Activated CD4-positive, alpha-beta T cell treated with anti-CD3 and anti-CD28 coated beads, Interleukin-2, amount 50 U/mL, for 24 hours (primary cell): ENCODE measurements at places on chromosomes 7 and 10.

- DNase-seq = no peak
These were observed 16.0 kb downstream of the PALD1 start for GRCh38 chr10:70494536-70494935.

DNA sequence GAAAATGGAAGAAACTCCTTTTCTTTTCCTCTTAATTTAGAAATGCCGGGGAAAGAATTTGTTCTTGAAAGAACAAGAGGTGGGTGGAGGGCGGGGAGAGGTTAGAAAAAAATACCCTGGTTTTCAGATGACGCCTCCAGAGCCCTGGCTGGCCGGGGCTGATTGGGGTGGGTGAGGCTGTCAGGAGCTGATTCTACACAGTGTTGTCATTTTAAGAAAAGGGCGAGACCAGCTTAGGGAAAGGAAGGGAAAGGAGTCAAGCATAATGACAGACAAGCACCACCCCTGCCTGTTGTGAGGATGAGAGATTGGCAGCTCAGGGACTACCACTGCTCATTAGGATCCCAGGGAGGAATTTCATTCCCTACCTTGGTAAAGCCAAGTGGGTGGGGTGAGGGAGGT, 9.9 kb upstream of the FAM180A start:
- DNase-seq = no peak

GRCh38 chr10:127840884-127841283, 51.9 kb downstream of the CLRN3 start:
- DNase-seq = no peak

GRCh38 chr7:116280803-116281202, 70.5 kb downstream of the TES start:
- no peak for DNase-seq

GRCh38 chr7:517774-518629, 1.6 kb downstream of the PDGFA start:
- DNase-seq = no peak

DNA sequence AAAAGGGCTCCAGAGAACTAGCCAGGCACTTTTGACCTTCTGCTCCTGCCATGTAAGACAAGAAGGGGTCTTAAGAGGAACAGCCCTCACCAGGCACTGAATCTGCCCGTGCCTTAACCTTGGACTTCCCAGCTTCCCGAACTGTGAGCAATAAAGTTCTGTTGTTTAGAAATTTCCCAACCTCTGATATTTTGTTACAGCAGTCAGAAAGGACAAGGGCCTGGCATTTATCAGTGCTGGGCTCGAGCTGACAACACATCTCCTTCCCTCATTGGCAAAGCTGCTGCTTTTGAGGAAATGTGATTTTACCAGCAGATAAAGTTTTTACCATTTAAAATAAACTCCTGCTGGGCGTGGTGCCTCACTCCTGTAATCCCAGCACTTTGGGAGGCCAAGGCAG, 103.5 kb downstream of the GPR26 start:
- no peak for DNase-seq

DNA sequence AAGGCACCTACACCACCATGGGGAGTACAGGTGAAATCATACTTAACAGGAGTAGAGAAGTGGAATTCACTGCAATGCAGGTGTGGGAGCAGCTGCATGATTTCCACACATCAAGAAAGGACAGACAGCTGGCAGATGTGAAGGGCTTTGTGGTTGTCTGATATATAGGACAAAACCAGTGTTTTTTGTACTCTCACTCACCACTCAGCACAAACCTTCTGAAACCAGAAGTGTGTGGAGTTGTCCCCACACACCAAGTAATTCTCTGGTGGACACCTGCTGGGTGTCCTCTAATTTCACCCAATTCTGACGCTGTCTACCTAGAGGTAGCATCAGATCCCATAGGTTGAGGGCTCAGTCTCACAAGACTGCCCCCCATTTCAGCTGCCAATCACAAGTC, 327.7 kb upstream of the KMT2E start:
- no peak for DNase-seq

DNA sequence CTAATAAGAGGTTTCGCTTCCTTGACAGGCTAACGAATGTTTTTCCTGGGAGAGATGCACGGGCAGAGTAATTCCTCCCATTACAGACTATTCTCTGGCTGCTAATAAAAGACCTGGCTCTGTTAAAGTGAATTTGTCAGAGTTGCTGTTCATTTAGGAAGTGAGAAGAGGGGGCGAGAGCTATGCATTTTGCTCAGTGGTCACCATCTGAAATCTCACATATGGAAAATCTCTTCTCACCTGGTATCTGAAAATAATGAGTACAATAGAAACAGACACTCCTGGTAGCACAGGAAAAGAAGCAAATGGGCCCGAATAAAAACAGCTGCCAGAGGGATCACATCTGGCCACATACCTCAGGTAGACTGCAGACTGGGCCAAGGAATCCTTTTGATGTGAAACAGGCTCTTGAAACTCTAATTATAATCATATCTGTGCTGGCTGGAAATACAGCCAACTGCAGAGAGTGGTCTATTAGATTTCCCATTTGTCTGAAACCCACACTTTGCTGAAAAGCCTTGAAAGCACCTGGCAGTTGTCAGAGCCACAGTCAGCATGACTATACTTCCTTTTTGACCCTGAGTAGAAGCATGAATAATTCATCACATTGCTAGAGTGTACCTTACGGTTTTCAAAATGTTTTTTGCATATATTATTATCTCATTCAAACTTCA, 33.6 kb downstream of the AOAH start:
- no peak for DNase-seq

GRCh38 chr7:38584443-38585210, 46.5 kb downstream of the AMPH start:
- no peak for DNase-seq

DNA sequence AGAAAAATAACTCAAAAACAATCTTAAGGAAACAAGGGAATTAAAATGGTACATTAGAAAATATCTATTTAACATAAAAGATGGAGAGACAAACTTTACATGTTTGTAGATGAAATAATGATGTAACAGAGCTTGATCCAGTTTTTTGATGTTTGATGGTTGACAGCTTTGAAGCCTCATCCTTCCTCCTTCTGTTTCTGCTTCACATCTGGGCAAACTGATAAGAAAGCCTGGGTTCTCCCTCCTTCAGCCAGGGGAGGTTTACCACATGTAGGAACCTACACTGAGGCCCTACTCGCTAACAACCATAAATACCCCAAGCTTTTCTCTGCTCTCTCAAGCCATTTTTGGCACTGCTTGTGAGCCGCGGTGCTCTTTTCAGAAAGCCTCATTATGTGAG, 82.8 kb upstream of the ZNF32 start:
- DNase-seq = no peak

DNA sequence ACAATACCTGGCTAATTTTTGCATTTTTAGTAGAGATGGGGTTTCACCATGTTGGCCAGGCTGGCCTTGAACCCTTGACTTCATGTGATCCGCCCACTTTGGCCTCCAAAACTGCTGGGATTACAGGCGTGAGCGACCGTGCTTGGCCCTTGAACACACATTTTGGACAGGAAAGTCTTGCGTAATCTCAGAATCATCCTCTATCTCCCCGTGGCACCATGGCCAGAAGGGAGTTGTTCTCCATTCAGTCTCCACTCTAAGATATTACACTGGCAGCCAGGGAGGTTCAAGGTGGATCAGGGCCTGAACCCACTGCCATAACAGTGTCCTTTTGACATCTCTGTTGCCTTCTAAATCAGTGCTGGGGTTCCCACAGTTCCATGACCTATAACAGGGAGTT, 29.2 kb upstream of the GALNTL5 start:
- no peak for DNase-seq

- no peak for DNase-seq
These were observed 98.8 kb upstream of the ODAD2 start for GRCh38 chr10:28097633-28098032.

DNA sequence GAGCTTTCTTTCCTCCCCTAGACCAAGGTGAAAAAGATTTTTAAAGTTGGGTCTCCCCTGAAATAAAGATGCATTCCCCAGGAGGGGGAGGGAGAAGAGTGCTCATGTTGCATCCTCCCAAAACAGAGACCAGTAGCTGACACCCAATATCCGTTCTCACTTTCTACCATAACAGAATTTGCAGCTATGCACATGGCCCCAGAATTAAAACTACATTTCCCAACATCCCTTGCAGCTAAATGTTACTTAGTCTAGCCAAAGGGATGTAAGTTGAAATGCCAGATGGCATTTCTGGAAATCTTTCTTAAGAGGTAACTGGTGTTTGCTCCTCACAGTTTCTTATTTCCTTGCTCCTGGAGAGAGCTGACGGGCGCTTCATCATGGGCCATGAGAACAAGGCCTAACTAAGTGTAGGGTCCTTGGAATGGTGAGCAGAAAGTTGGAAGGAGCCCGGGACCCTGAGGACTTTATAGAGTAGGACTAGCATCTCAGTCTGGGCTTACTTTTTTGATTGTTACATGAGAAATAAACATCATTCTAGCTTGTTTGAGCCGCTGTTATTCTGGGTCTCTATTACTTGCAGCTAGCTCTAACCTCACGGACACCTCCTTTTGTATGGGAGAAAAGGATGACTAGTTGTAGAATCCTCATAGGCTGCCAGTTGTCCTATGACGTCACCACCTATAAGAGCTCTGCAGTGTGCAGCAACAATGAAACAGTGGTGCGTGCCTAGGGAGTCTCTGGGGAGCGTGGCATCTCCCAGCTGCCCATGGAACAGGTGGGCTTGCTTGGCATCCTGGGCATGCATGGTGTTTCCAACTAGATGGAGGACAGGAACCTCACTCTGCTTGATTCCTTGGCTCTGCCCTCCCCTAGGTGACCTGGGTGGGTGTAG, 46.1 kb upstream of the EXOC6 start:
- DNase-seq = no peak

DNA sequence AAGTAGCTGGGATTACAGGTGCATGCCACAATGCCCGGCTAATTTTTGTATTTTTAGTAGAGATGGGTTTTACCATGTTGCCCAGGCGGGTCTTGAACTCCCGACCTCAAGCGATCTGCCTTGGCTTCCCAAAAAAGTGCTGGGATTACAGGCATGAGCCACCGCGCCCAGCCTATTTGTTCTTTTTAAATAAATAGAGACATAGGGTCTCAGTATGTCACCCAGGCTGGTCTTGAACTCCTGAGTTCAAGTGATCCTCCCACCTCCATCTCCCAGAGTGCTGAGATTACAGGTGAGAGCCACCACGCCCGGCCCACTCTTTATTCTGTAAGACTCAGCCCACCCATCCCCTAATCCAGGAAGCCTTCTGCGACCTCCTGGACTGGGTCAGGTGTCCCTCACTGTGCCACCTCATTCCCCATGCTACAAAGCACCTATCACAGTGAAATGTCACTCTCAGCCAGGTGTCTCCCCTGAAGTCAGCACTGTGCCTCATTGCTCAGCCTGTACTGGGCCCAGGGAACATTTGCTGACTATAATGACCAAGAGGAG, 2.8 kb downstream of the TMEM120A start:
- DNase-seq = no peak

- DNase-seq = no peak
These were observed 830 bp upstream of the BMI1 start for GRCh38 chr10:22319980-22320558.

GRCh38 chr7:54166419-54166818, 375.8 kb upstream of the VSTM2A start:
- DNase-seq = no peak

DNA sequence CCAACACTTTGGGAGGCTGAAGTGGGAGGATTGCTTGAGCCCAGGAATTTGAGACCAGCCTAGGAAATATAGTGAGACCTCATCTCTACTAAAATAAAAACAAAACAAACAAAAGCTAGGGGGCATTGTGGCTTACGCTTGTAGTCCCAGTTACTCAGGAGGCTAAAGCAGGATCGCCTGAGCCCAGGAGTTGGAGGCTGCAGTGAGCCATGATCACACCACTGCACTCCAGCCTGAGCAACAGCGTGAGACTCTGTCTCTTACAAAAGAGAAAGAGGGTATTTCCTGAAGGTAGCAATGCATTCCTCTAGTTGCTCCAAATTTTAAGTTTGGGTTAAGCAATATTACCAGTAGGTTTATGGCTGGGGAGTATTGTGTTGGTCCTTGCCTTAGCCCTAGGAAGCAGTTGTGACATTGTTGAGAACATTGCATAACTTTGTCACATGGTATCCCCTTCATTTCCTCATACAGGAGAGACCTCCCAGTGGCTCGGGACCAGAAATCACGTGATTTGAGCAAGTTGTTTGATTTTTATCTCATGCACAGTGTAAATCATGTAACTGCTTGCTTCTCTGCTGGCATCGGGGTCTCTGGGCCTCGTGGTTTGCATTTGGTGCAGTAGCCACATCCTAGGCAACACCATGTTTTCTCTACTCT, 23.3 kb upstream of the SMARCD3 start:
- DNase-seq = no peak

DNA sequence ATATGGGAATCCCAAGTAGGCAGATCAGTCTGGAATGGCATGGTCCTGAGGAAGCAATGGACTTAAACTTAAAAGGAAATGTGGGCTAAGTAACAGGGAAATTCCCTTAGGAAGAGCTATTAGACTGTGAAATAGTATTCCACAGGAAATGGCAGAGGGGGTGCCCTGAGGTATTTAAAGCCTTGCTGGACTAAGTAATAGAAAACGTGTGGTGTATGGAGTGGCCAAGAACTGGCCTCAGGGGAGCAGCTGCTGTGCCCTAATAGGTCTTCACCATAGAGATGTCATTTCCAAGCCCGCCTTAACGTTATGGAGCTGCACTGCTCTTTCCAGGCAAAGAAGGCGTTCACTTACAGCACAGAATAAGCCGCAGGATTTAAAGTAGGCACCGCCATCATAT, 365.2 kb upstream of the ZMIZ1 start:
- no peak for DNase-seq

- DNase-seq = no peak
These were observed 61.6 kb downstream of the CCDC71L start for GRCh38 chr7:106599343-106599698.

- DNase-seq = no peak
These were observed 553 bp downstream of the TSPAN15 start for GRCh38 chr10:69451784-69452251.

GRCh38 chr10:131129544-131129943, 182.0 kb downstream of the TCERG1L start:
- DNase-seq = no peak

DNA sequence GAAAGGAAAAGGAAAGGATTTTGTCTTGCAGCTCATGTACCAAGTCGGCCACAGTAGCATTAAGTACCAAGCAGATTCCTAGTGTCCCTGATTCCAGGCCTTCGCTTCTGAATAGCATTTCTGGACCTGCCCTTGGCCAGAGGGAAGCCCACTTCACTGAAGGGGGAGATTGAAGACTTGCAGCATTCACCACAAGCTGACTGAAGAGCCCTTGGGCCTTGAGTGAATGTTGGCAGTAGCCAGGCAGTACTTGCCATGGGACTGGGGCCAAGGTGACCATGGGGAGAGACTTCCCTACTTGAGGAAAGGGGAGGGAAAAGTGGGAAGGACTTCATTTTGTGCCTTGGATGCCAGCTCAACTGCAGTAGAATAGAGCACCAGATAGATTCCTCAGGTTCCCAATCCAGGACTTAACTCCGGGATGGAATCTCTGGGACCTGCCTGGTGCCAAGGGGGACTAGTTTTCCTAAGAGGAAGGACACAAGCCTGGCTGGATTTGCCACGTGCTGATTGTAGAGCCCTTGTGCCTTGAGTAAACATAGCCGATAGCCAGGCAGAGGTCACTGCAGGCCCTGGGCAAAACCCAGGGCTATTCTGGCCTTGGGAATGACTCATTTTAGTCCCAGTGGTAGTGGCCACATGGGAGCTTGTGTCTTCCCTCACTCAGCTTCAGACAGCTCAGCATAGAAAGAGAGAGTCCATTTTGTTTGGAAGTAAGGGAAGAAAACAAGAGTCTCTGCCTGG, 141.7 kb upstream of the KCND2 start:
- DNase-seq = no peak
